Cortex of kidney (tissue), 1 donor: ENCODE measurements at places on chromosomes 16 and 17.

DNA sequence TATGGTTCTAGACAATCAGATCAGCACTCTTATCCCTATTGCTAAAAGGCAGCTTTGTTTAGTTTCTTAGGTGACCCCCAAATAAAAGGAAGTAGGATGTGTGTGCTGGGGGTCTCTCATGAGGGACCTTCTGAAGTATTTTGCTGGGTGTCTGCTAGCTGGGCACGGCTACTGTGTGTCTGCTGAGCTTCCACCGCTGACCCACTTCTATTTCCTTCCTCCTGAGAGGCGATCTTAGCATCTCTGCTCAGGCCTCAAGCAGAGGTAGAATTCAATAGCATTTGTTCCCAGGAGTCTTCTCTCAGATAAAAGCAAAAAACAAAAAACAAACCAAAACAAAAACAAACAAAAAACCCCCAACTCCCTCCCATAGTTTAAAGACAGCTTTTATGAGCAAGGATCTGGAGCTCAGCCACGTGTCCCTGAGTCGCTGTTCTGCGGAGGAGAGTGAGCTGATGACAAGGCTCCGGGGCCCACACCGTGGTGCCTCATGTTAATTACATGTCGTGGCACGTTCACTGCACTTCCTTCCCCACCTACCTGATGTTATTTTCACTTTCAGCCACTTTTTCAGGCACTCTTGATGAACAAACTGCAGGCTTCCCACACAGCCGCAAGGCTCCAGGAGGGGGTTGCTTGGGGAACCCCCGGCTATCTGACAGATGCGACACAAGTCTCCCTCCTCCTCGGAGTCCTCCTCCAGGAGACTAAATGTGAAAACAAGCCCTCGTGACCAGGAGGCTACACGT is 83.5 kb downstream of the MARCHF10 start:
- no peak for DNase-seq

GRCh38 chr16:83813823-83814658 is 6.3 kb downstream of the HSBP1 start:
- no peak for DNase-seq

- no peak for DNase-seq
Measured at GRCh38 chr17:34451313-34451712, 88.3 kb upstream of the CCL1 start.

- DNase-seq, result no peak
Measured at GRCh38 chr17:21373036-21373435, 3.1 kb upstream of the KCNJ12 start.

GRCh38 chr16:767743-768235 is 7.3 kb downstream of the MSLN start:
- no peak for DNase-seq

DNA sequence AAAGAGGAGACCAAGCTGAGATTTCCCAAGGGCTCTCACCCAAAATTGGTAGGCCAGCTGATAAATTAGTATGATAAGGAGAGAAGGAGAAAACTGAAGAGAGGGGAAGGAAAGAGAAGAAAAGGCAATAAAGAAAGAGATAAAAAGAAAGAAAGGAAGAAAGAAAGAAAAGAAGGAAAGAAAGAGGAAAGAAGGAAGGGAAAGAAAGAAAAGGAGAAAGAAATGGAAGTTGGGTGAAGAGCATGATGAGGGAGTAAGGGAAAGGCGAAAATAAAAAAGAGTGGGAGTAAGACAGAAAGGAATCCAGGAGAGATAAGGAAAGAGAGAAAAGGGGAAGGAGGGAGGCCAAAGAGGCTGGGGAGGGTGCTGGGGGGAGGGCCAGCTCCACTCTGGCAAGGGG is 95.4 kb downstream of the MRM1 start:
- DNase-seq, result no peak

DNA sequence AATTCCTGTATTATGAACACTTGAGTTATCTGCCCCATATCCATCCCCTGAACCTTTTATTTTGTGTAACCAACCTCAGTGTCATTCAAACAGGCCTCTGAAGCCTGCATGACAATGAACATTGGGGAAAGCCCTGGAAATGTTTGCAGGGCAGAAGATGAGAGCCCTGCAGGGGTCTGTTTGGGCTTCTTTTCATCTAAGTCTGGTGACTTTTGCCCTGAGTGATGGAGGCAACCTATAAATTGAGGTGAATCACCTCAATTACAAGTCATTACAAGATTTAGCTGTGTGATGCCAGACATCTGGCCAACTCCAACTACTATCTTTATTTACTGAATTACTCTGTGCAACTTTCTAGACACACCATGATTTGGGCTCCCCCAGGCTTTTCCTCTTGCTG is 189.2 kb downstream of the MAF start:
- DNase-seq, result no peak

- DNase-seq, result no peak
Measured at GRCh38 chr16:72241008-72241407, 69.1 kb upstream of the PMFBP1 start.

- DNase-seq, result no peak
Measured at GRCh38 chr16:73717266-73717974, 579.2 kb upstream of the PSMD7 start.

GRCh38 chr17:58316260-58316960 is 12.2 kb downstream of the TSPOAP1 start:
- DNase-seq, result no peak

DNA sequence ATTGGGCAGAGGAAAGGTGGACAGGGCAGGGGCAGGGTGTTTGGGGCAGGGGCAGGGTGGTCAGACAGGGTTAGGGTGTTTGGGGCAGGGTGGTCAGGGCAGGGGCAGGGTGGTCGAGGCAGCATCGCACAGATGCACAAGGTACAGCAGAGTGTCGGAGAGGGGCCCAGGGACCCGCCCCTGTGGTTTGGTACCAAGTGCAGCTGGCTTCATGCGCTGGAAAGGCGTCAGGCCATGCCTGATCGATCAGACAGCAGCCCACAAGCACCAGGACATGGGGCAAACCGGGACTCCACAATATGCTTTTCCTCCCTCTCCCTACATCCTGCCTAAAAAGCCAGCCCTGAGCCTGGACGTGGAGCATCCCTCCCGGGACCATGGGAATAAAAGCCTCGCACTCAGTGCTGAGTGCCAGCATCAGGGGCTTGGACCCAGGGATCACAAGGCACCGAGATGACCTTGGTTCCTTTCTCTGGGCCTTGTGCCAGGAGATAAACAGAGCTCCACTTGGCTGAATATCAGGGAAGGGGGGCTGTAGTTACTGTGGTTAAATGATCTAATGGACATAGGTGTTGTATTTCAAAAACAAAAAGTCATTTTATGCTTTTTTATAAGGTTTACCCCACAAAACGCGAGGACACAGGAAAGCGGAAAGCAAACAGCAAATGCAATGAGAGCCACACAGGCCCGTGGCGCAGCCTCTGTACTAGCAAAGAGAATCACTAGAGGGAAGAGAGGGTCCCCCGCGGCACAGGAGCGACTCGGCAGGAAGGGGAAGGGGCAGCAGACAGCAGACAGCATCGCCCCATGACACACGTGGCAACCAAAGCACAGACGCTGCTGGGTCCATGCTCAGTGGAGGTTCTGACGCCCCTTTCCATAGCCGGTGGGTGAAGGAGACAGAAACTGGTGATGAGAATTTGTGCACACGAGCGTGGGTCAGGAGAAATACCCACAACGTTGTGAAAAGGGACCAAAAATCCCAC is 5.3 kb upstream of the HEXD start:
- DNase-seq, result no peak

DNA sequence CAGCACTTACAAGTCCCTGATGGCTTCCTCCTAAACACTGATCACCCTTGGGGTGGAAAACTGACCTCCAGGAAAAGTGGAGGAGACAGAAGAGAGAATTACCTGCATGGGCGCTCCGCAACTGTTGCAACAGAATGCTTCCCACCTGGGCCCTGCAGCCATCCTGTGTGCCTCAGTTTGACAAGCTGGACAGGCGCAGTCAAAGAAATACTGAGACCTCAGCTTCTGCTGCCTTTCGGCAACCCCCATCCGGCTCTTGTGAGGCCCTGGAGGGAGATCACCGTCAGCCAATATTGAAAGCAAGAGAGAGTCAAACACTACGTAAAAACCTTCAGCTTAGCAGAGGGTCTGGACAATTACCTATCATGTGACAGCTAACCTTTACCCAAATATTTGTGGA is 24.8 kb downstream of the SERPINF1 start:
- DNase-seq, result no peak

DNA sequence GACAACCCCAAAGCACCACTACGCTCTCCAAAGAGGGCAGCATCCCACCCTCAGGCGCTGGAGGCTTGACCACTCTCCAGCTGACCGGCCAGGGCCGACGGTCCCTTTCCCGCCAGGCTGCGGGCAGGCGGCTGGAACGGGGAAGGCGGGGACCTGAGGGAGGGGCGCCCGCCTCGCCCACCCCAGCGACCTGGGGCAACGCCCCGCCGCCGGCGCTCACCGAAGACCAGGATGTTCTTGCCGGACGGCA is 431 bp downstream of the DYNC1LI2 start:
- no peak for DNase-seq

DNA sequence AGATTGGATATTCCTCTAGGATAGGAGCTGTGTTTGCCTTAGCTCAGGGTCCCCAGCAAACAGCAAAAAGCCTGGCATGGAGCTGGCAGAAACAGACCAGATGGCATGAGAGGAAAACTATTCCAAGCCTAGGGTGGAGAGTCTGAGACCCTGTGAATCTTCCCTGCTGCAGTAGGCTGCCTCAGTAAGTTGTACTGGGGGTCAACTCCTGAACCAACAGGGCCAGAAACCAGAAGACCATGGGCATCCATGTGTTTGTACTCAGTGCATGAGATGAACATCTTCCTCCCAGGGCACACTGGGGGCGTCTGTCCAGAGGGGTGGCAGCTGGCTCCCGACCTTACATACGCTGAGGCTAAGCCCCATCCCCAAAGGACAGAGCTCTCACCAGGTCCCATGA is 214.4 kb downstream of the C16orf78 start:
- no peak for DNase-seq

DNA sequence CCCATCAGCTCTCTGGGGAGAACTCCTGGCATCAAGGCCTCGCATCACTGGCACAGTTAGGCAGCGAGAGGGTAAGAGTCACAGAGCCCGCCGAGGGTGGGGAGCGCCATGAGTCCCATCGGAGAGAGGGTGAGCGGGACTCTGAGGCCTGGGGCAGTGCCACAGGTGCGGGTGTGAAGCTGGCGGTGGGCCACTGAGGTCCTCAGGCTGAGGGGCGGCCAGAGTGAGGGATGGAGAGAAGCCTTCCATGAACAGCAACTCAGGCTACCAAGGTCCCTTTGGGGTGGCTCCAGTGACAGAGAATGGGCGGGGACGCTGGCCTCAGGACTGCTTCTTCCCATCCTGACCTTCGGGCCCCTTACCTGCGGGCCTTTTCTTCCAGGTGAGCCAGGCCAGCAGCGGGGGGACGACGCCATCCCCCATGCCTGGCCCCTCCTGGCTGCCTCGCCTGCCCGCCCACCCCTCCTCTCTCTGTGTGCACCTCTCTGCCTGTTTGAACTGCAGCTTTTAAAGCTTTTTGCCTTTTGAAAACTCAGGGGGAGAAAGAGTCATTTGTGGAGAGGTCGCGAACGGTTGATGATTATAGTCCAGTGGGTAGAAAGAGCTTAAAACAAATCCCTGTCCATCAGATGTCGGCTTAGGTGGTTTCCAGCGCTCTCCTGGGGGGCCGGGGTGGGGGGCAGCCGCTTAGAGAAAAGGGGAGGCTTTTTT is 149.3 kb upstream of the GSE1 start:
- DNase-seq, result no peak

DNA sequence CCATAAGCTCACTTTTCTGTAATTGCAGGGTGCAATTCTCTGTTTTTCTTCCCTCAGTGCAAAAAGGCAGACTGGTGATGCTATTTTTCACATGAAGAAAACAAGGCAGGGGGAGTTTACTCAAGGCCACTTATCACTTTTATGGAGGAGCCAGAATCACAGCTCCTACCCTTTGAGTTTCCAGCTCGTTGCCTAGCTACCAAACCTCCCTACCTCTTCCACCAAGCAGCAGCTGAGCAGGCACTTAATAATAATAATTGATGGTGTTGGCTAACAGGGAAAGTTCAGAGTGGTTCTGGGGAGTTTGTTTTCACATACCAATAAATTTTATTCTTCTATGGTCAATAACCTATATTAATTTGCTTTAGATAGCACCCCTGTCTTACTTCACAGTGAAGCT is 31.9 kb upstream of the MPHOSPH6 start:
- no peak for DNase-seq

DNA sequence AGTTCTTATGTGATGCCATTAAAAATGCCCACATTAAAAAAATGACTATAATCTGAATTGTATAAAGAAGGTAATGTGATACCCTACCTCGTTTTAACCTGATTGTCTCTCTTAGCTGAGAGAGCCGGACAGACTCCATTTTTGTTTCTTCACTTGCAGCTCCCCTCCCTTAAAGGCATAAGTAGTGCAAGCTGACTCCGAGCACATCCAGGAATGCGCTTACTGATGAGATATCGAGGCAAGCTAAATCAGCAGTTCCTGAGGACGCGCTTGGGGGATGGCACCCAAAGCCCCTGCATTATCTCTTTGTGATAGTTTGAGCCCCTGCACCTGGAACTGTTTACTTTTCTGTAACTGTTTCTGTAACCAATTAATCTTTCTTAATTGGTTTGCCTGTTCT is 6.3 kb downstream of the KRT24 start:
- DNase-seq, result no peak

DNA sequence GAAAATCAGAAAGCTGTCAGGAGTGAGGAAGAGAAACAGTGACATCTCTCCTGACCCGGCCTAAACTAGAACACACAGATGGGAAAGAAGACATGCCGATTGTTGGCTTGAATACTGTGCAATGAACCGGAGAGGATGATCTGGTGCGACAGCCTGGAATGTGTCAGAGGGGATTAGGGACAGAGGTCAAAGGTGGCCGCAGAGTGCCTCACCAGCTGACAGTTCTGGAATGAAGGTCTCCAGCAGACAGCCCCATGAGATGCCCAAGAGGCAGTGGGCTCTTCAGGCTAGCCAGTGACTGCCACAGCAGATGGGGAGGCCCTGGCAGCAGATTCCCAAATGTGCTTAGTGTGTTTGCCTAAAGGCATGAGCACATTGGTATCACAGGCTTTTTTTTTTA is 623.2 kb downstream of the CDH8 start:
- DNase-seq, result no peak

DNA sequence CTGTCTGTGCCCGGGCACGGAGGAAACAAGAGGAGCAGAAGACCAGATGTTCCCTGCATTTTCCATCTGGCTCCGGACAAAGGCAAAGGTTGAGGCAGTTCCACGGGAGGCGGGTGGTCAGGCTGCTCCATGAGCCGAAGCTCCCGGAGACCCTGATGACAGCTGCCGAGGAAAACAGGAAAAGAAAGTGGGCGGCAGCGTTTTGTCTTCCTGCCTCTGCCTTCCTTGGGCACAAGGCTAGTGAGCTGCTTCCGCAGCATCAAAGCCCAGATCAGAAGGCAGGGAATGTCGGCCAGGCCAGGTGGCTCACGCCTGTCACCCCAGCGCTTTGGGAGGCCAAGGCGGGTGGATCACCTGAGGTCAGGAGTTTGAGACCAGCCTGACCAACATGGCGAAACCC is 16.2 kb downstream of the SLC43A2 start:
- DNase-seq, result no peak

DNA sequence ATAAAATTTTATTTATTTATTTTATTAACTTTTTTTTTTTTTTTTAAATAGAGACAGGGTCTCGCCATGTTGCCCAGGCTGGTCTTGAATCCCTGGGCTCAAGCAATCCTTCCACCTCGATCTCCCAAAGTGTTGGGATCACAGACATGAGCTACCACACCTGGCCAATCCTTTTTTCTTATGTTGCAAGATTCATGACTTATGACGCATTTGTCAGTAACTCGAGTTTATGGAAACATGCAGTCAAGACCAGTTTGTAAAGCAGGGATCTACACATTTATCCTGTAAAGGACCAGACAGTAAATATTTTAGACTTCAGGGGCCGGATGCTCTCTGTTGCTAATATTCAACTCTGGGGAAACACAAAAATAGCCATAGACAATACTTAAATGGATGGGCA is 9.4 kb upstream of the MAP2K6 start:
- no peak for DNase-seq
